ENCODE measurements at places on chromosomes 7 and 10.

DNA sequence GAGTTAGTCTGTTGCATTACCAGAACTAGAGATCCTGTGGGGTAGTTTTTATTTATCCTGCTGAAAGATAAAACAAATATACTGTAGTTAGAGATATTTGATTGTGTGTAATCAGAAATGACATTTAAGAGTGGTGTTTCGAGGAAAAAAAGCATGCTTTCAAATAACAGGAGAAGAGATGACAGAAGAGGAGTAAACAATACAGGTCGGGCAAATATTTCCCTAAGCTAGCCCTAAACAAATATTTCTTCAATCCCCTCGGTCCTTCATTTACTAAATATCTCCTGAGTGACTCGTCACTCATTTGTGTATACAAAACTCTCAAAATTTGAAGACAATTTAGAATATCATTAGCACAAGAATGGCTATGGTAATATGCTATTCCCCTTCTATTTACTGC is 219.7 kb upstream of the FERD3L start:
- DNase-seq, result no peak

DNA sequence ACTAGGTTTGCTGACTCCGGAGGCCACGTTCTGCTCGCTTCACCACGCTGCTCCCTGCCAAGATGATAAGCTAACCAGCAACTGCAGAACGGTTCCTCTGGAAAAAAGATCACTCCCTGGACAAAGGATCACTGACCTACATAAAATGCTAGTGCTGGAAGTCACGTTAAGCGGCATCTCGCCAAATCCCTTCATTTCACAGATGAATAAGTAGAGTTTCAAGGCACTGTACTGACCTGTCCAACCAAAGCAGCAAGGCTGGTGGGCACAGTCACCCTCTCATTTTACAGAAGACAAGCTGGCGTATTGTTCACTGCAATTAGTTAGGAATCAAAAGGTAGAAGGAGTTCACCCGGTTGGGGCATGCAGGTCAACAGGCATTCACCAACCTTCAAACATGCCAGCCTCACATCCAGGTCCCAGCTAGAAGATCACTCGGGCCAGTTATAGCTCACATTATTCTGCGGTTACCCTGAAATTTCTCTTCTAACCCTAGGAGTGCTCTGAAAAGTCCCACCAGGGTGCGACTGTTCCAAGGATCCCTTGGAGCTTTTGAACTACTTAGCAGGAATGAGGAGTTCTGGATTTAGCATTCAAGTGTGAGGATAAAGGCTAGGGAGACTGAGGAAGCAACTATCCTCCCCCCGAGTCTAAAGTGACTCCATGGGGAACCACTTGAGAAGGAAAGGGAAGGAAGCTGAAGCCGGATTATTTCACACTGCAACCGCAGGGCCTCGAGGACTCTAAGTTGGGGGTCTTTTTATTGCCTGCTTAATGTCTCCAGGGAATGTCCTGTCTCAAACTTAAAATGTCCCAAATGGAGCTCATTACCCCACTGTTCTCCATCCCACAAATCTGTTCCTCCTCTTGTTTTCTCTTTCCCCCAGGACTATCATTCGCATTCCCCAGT is 32.8 kb downstream of the HIPK2 start:
- DNase-seq, result no peak

- no peak for DNase-seq
Measured at GRCh38 chr7:145850636-145851035, 266.0 kb upstream of the CNTNAP2 start.

DNA sequence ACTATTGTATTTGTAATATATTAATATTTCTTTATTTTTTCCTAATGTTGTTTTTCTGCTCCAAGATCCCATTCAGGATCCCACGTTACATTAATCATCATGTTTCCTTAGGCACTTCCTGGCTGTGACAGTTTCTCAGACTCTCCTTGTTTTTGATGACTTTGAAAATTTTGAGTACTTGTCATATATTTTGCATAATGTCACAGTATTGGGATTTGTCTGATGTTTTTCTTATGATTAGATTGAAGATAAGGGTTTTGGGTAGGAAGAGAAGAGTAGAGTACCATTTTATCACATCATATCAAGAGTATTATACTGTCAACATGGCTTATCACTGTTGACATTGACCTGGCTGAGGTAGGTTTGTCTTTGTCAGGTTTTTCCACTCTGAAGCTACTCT is 146.3 kb upstream of the TPK1 start:
- no peak for DNase-seq

- no peak for DNase-seq
Measured at GRCh38 chr7:55172161-55172560, 153.3 kb downstream of the EGFR start.

DNA sequence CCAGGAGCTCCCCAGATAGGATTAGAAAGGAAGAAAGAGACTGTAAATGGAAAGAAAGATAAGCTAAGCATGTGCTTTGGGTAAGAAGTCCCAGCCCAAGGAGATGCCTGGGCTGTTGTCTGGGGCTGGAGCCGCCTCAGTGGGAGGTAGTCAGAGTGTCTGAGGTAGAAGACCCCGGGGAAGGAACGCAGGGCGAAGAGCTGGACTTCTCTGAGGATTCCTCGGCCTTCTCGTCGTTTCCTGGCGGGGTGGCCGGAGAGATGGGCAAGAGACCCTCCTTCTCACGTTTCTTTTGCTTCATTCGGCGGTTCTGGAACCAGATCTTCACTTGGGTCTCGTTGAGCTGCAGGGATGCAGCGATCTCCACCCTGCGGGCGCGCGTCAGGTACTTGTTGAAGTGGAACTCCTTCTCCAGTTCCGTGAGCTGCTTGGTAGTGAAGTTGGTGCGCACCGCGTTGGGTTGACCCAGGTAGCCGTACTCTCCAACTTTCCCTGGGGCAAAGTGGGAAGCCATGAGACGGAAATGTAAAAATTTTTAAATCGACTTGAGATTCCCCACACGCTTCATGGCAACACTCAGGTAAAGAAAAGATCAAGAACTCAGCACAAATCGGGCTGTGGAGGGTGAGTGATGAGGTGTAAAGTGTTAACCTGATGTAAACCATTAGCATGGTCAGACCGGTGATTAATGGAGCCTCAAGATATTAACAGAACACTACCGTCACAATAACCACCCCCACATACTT is 1.3 kb downstream of the HOXA1 start:
- no peak for DNase-seq

GRCh38 chr7:95897557-95898251 is 125.3 kb downstream of the DYNC1I1 start:
- DNase-seq, result no peak

Data from GF-D8 (cell line).